ENCODE measurements at places on chromosomes 1 and 21. TPM values are rescaled to one million over a fixed set of nuclear protein-coding genes. Genes with fewer than 3 reads are reported as not detected.
A peak's percentile ranks its signal among the peaks of the same experiment; 100 is the strongest.

The SLAMF7 gene
- 2.5 TPM for total RNA-seq

- DNase-seq: no peak
Measured at GRCh38 chr1:40381268-40382107, 8.0 kb downstream of the SMAP2 start.

- peak; percentile 94 for DNase-seq
Measured at GRCh38 chr1:201506557-201507359, at the start of gene CSRP1. TSS of gene CSRP1 (minus strand) at chr1:201507123. CDS start at chr1:201496303, 10,820 bp downstream.

The CELA3A gene
- 5.2 TPM for total RNA-seq

The TMPRSS15 gene
- not detected for total RNA-seq

- no peak for DNase-seq
Measured at GRCh38 chr1:115156826-115157468, 67.6 kb upstream of the TSPAN2 start.

DNA sequence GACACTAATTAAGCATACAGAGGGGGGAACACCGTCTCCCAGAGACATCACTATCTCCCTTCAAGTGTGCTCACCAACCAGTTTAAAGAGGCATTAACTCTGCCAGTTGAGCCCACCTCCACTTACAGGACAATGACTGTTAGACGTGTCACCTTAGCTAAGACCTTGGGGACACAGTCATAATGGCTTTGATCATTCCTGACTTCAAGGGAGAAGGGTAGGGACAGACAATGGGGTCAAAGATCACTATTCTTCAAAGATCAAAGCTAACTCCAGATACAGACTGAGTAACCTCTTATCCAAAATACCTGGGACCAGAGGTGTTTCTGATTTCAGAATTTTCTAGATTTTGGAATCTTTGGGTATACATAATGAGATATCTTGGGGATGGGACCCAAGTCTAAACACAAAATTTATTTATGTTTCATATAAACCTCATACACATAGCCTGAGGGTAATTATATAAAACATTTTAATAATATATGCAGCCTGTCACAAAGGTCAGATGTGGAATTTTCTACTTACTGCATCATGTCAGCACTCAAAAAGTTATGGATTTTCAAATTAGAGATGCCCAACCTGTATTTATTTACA lies 246.1 kb downstream of the SLC45A1 start:
- DNase-seq: no peak

DNA sequence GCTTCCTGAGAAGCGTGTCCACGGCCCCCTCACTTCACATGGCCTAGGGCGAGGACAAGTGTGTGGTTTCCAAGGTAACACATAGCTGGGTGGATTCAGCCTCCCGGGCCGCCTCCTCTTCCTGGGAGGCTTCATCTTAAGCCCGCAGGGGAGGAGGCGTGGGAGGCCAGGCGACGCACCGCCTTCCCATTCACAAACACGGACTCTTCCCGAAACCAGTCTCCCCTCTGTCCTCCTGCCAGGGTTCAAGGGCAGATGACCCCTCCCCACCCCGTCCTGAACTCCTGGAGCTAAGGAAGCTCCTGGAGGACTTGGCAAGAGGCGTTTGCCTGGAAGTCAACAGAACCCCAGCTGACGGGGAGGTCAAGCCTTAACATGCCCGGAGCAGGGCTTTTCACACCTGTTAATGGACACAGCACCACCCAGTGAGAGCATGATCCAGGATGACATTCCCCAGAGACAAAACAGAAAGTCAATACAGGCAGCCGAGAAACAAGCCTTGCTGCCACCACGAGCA lies 56.7 kb downstream of the KCNN3 start:
- DNase-seq: no peak

GRCh38 chr1:52552505-52553361 lies at the start of gene TUT4:
TSS of gene TUT4 (minus strand) at chr1:52553092. CDS start at chr1:52526280, 26,812 bp downstream.
- peak; percentile 82 for DNase-seq

DNA sequence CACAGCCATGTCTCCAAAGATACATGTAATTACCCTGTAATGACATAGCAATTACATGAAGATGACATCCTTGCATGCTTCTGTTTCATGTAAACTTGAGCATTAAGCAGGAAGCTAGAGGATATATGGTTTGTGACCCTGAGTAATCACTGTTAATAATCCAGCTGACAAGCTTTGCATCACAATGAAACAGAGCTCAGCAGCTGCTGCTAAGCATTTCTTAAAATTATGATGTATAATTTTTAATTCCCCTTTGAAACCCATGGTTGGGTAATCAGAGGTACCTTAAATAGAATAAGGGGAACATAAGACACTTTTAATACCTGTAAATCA lies 293.5 kb downstream of the NTNG1 start:
- no peak for DNase-seq

The WNT3A gene
- not detected for total RNA-seq

GRCh38 chr1:217322834-217323233 lies 308.1 kb downstream of the GPATCH2 start:
- DNase-seq: no peak

- DNase-seq: peak; percentile 52
Measured at GRCh38 chr1:5996641-5997270, 4.5 kb upstream of the NPHP4 start.

GRCh38 chr1:94757931-94758330 lies 62.2 kb upstream of the SLC44A3 start:
- peak; percentile 69 for DNase-seq

The CFAP141 gene
- total RNA-seq: not detected

- no peak for DNase-seq
Measured at GRCh38 chr1:39917825-39918224, 16.1 kb upstream of the MYCL start.

- no peak for DNase-seq
Measured at GRCh38 chr1:222136869-222137268, 395.0 kb upstream of the DUSP10 start.

DNA sequence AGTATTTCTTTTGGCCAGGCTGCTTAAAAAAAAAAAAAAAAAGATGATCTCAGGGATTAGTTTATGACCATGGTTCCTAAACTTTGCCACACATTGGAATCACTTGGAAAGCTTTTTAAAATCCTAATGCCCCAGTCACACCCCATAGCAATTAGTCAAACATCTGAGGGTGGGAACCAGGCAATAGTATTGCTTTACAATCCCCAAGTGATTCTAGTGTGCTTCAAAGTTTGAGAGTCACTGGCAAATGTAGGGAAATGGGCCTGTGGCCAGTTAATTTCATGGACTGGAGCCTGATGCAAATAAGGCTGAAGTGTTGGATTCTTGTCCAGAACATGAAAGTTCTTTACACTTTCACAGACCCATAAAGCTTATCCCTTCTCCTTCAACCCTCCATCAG lies 374.6 kb upstream of the ESRRG start:
- no peak for DNase-seq

The OPRD1 gene
- total RNA-seq: not detected

The COL11A1 gene
- total RNA-seq: 8.4 TPM
